Dorsolateral prefrontal cortex (tissue), 122 donors: ENCODE measurements at places on chromosomes 7 and 10.

DNA sequence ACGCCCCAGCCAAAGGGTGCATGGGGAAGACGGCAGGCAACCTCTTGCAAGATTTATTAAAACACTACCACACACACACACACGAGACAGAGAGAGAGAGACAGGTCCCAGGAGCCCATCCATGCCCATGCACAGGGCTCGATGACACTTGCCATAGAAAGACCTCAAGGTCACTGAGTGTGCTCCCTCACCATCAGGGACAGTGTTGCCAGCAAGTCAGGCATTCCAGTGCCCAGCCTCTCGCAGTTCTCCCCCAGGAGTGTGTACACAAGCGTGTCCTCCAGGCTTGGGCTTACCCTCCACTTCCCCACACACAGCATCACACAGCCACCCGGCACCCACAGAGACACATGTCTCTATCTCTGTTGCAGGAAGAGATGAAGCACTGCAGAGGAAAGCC is 46.8 kb upstream of the SLF2 start:
- DNase-seq = no peak

DNA sequence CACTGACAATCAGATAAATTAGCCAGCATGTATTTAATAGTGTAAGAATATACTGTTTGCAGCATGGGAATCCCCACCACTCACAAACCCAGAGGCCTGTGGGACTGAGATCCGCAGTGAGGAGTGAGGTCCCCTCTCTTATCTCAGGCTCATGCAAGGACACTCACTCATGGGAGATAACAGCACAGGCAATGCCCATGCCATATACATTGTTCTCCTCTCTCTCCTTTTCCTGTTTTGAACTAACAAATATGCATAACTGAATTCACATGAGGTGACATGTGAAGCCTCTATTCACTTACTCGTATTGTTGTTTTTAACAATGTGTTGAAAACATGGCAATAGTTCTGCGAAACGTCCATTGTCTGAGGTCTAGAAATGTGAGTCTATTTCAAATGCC is 230.5 kb downstream of the ARHGAP21 start:
- DNase-seq = no peak

DNA sequence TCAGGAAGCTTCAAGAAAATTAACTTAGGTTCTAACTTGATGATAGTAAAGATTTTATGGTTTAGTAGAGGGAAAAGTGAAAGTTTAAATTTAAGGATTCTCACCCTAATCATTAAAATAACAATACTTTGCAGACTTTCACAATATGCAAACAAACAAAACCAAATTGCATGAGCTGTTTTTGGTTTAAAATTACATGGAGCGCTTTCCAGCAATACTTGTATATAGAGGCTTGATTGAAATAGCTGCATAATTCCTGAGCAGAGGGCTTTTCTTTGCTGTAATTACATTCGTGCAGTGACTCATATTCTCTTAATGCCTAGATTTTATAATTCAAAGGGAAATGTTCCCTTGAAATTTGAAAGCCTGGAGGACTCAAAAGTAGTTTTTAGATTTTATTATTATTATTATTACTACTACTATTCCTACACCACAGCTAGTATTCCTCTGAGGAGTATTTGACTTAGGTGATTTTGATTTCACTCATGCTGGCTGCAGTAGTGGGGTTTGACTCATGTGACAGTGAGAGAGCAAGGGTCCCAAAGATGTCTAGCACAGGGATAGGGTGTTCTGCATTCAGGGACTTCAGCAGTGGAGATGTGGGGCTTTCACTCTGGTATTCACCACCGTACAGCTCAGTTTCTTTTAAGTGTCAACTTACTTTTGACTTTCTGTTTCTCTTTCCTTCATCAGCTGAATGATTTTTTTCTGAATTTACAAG is 138.1 kb downstream of the ADAM22 start:
- DNase-seq = no peak

DNA sequence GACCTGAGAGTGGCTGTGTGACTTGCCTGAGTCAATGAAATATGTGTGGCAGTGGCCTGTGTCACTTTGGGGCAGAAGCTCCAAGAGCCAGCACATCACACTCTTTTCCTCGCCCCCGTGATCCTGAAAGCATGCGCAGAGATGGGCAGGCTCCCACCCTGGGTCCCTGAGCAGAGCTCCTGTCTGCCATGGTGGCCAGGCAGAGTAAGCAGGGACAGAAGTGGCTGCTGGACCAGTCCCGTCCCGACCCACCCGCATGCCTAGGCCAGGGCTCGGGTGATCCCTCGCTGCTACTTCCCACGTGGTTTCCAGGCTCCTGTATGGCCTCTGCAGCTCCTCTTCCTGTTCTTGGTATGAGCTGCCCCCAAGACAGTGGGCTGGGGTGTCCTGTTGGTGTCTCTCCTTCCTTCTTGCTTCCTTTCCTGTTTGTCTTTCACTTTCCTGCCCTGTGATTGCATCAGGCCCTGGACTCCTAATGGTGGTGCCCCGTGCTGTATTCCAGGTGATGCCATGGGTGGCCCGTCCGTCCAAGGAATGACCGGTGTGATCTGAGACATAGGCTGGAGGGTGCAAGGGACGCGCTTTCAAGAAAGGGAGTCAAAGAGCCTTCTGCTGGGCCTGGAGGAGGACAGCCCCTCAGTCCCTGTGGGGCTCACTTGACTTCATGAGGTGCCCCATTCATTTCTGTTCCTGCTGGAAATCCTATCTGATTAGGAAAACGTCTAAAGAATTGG is 71.4 kb upstream of the SHH start:
- DNase-seq = no peak

DNA sequence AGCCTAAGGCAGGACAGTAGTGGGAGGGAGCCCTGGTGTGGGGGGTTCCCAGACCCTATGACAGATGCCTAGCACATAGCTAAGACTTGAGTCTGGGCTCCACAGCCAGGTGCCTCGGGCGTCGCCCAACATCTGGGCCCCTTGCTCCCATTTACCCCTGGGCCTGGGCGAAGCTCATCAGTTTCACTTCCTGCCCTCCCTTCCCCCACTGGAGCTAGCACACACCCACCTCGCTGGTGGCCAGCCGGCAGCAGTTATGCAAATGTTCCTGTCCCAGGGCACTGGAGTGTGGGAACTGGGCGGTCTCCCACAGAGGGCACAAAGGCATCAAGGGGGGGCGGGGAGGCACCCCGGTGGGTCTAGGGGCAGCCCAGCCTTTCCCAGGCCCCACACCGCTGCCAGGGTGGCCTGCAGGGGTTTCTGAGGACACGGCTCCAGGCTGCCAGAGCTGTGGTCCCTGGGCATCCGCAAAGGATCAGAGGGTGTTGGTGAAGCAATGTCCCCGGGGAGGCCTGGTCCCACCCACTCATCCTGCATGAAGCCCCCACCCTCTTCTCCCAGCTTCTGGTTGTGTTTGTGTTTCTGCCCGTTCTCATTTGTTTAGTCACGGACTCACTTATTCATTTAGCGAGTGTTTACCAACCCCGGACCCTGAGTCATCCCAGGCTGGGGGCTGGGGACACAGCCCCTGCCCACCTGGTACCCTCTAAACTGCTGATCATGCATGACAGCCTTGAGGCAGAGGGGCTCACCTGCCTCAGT is 20.4 kb downstream of the SH2B2 start:
- no peak for DNase-seq

DNA sequence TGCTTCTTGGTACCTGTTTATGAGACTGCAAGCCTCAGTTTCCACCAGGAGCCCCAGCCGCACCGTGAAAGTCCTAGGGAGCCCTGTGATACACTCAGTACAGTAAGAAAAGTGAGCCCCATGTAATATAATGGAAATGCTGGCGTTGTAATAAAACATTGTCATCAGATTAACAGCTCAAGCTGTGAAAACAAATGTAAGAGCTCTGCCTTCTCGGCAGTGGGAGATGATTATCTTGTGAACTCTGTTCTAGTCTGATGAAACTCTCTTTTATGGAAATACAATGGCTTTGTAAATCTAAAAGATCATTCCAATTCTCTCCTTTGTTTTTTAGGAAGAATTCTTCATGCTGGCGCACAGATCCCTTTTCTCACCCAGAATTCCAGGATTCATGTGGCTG is 299.9 kb downstream of the ABCA13 start:
- DNase-seq = no peak

DNA sequence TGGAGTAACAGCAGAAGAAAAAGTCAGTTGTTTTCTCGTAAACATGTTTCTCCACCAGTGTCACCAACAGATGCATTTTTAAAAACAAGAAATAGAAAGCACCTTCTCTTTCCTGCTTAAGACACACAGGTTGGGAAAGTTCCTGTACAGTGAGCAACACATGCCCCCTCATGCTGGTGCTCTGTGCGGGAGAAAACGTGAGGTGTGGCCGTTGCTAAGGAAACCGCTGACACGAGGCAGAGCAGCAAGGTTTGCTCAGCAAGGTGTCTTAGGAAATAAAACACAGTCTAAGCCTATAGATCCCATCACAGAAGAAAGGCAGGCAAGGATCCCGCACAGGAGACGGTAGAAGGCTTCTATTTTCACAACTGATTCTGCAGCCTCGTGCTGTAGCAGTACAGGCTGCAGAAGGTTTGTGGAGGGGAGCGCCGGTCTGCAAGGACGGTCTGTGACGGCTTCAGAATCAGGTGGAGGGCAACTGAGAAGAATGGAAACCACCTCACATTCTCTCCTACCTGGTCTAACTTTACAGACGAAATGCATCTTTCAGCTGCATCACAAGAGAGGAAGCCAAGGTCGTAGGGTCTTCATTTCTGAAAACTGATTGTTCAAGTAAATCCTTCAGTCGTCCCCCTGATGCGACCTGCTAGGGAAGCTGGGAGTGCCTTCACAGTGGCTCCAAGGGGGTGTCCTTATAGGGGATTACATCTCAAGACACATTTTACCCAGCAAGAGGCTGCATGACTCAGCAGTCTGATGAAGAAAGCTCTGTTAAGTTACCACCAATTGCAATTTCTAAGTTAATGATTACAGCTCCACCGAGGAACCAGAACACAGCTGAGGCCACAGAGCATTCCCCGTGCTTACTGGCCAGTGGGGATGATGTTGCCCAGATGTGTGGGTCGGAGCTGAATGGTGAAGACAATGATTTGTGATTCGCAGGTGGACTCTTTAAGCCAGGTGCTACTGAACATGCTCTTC is 150.7 kb upstream of the KLF14 start:
- DNase-seq = no peak

GRCh38 chr10:116215651-116216050 is 57.4 kb downstream of the GFRA1 start:
- DNase-seq = no peak

GRCh38 chr7:2478800-2479199 is 2.6 kb upstream of the GRIFIN start:
- DNase-seq = no peak

- DNase-seq = no peak
Observed at GRCh38 chr7:18553605-18554003, 58.1 kb downstream of the HDAC9 start.

DNA sequence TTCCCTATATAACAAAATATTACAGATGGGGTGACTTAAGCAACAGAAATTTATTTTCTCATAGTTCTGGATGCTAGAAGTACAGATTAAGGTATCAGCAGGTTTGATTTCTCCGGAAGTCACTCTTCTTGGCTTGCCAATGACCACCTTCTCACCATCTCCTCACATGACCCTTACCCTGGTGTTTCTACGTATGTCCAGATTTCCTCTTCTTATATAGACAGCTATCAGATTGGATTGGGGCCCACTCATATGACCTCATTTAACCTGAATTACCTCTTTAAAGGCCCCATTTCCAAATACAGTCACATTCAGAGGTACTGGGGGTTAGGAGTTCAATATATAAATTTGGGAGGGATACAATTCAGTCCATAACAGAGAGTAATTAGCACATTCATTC is 17.0 kb upstream of the RAPGEF5 start:
- DNase-seq = no peak

DNA sequence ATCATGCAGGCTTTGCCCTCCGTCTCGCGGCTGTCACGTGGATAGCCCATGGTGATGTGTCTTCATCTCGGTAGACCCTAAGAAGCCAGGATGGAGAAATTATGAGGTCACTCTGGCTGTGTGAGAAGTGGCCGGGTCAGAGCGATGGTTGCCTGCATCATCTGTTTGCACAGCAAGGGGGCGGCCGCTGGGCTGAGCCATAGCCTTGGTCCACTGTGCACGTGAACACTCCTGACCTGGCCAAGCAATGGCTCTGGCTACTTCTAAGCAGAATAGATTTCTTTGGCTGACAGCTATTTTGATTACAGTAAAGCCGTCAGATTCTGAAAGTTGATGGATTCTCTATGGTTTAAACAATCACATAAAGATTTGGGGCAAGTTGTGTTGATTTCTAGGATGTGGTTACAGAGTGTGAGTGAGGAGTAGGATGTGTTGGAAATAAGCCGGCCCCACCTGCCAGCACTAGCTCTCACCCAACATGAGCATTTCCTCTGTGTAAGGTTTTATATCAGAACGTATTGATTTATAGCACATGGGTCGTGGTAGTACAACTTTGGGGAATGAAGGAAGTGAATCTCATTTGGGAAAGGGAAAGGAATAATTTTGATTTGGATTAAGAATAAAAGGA is 214.4 kb upstream of the GPR26 start:
- no peak for DNase-seq

DNA sequence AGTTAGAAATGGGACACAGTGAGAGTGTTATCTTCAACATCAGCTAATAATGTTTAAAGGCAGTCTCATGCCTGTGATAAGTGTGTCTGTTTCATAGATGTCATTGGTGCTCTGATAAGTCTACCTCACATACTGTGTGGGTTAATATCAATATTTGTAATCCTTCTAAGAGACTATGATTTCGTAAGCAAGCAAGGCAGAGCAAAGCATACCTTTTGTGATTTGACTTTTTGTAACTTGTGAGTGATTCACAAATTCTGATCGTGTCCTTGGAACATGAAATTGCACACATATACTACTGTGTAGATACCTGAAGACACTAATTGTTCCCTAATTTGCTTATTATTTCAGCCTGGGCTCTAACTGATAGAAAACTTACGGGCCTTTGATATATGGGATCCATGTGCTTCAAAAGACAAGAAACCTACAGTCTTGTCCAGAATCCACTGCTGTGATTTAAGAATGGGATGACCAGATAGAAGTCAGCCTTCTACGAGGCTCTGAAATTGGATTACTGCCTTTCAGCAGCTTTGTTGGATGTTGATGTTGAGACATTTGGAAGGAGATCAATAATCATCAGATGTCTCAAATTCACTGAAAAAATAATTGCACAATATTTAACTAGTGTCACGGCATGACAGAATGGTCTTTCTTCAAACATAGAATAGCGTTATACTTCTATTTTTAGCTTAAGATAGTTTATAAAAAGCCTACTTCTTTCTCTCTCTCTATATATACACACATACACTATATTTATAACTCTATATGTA is 63.2 kb upstream of the KLF6 start:
- no peak for DNase-seq

DNA sequence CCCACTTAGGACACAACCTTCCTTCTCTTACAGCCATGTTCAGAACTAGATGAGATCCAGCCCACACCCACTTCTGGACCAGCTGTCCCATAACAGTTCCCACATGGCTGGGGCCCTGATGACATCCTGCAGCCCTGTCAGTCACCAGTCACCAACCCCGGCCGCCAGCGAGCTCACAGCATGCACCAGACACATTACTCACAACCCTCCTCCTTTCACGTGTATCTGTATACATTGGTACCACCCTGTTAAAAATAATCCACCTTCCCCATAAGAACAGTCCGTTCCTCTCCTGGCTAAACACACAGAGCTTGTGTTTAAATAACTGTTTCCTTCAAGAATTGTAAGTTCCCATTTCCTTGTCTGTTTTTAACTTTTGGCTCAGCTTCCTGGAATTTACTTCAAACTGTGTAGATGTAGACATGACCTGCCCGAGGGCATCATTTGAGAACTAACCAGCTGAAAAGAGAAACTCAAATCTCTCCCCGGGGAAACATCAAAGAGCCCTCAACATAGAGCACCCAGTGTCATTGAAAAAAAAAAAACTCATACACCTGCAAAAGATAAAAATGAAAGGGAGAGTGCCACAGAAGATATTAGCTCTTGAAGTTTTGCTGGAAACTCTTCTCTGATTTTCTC is 26.0 kb upstream of the PRLHR start:
- no peak for DNase-seq

GRCh38 chr10:938941-939678 is 7.6 kb upstream of the LARP4B start:
- no peak for DNase-seq
